ENCODE measurements at places on chromosomes 12 and 14.

GRCh38 chr12:14883686-14884085 lies 2.0 kb downstream of the MGP start:
- no peaks in the 10 kb centered on the region for H3K27me3 ChIP-seq
- H3K4me1 ChIP-seq, result peaks cover 7% of the 10 kb centered on the region
- no peak for DNase-seq
- H3K27ac ChIP-seq, result peak overlapping the region; percentile 88
- peak overlapping the region; percentile 50 for H3K4me3 ChIP-seq
- H3K36me3 ChIP-seq, result no peaks in the 10 kb centered on the region

GRCh38 chr14:87457720-87458119 lies 535.3 kb downstream of the GALC start:
- no peaks in the 10 kb centered on the region for H3K36me3 ChIP-seq
- no peak for DNase-seq
- H3K27me3 ChIP-seq, result no peaks in the 10 kb centered on the region
- H3K4me3 ChIP-seq, result no peak overlapping the region

DNA sequence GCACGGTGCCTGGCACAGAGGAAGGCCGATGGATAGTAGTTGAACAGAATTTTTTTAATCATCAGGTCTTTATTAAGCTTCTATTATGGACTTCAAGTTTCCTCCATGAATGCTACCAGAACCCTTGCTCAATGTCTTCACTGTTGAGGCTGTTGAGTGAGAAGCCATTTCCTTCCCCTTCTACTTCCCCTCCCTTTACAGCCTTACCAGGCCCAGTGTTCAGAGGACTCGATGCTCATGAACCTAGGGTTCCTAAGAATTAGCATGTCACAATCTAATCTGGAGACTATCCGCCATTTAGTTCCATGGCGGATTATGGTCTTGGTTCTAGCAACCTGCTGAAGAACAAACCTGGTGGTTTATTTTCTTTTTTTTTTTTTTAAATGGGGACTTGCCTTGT lies 17.7 kb downstream of the ETV6 start:
- DNase-seq, result no peak
- H3K36me3 ChIP-seq, result no peaks in the 10 kb centered on the region
- no peaks in the 10 kb centered on the region for H3K27me3 ChIP-seq
- H3K27ac ChIP-seq, result peak overlapping the region; percentile 84
- peaks cover 16% of the 10 kb centered on the region for H3K4me1 ChIP-seq

- H3K27ac ChIP-seq, result no peak overlapping the region
- no peaks in the 10 kb centered on the region for H3K4me1 ChIP-seq
- no peaks in the 10 kb centered on the region for H3K27me3 ChIP-seq
- DNase-seq, result no peak
- no peaks in the 10 kb centered on the region for H3K36me3 ChIP-seq
- H3K4me3 ChIP-seq, result no peak overlapping the region
Measured at GRCh38 chr14:47442211-47442610, 233.2 kb downstream of the MDGA2 start.

DNA sequence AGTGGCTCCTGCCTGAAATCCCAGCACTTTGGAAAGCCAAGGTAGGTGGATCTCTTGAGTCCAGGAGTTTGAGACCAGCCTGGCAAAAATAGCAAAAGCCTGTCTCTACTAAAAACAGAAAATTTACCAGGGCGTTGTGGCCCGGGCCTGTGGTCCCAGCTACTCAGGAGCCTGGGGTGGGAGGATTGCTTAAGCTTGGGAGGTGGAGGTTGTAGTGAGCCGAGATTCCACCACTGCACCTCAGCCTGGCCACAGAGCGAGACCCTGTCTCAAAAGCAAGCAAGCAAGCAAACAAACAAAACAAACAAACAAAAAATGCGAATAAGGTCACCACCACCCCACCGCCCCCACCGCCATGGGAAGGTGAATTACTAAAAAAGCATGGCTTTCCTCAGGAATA lies 238.7 kb downstream of the ATXN7L3B start:
- H3K27me3 ChIP-seq, result no peaks in the 10 kb centered on the region
- no peak overlapping the region for H3K4me3 ChIP-seq
- no peaks in the 10 kb centered on the region for H3K36me3 ChIP-seq
- no peak overlapping the region for H3K27ac ChIP-seq

- no peak overlapping the region for H3K27ac ChIP-seq
- H3K36me3 ChIP-seq, result no peaks in the 10 kb centered on the region
- H3K4me3 ChIP-seq, result no peak overlapping the region
- DNase-seq, result no peak
- no peaks in the 10 kb centered on the region for H3K4me1 ChIP-seq
- no peaks in the 10 kb centered on the region for H3K27me3 ChIP-seq
Measured at GRCh38 chr12:23767834-23768233, 181.6 kb downstream of the SOX5 start.

DNA sequence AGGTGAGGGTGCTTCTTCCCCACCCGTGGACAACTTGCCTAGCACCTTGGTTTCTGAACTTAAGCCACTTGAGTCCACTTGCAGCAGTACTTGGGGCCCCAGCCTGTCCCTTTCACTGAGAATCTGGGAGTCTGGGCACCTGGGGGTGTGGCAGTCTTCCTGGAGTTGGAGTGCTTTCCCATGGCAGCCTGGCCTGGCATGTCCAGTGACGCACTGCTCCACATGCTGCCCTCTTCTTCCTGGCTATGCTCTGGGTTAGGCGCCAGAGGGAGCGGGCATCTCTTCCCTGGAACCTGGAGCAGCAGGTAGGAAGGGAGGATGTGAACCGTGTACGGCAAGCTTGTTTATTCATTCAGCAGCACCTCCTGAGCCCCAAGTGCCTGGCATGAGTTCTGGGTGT lies 76.4 kb downstream of the PAPOLA start:
- H3K4me1 ChIP-seq, result peaks cover 4% of the 10 kb centered on the region
- no peak for DNase-seq
- H3K27me3 ChIP-seq, result no peaks in the 10 kb centered on the region
- no peak overlapping the region for H3K4me3 ChIP-seq
- no peaks in the 10 kb centered on the region for H3K36me3 ChIP-seq

- no peak overlapping the region for H3K4me3 ChIP-seq
- no peaks in the 10 kb centered on the region for H3K27me3 ChIP-seq
- H3K36me3 ChIP-seq, result no peaks in the 10 kb centered on the region
- no peak for DNase-seq
- peak overlapping the region; percentile 81 for H3K27ac ChIP-seq
- H3K4me1 ChIP-seq, result no peaks in the 10 kb centered on the region
Measured at GRCh38 chr12:14278294-14278953, 87.1 kb upstream of the ATF7IP start.

DNA sequence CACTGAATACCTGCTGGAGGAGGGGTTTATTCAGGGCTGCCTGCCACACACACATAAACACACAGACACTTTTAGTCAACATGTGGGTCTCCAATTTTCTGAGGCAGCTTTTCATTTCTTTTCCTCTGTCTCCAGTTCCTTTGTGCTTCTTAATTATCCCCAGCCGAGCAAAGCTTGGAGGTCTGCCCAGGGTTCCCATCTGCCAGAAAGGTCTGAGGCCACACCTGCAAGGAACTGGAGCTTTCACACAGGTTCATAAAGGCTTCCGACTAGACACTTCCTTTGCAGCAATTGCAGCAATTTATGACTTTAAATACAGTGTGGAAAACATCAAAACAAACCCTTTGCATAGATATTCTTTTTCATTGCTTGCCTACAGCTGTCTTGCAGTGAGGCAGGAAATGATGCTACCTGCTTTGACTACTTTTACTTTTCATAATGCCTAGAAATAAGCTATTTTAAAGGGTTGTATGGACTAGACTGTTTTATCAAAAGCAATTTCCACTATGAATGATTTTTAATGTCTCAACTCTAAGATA lies 1318.9 kb downstream of the AACS start:
- no peaks in the 10 kb centered on the region for H3K4me1 ChIP-seq
- H3K4me3 ChIP-seq, result no peak overlapping the region
- no peaks in the 10 kb centered on the region for H3K36me3 ChIP-seq

- no peaks in the 10 kb centered on the region for H3K27me3 ChIP-seq
- no peak overlapping the region for H3K4me3 ChIP-seq
- H3K4me1 ChIP-seq, result no peaks in the 10 kb centered on the region
- H3K36me3 ChIP-seq, result no peaks in the 10 kb centered on the region
- DNase-seq, result no peak
- H3K27ac ChIP-seq, result no peak overlapping the region
Measured at GRCh38 chr14:57970175-57970574, 104.3 kb upstream of the SLC35F4 start.

DNA sequence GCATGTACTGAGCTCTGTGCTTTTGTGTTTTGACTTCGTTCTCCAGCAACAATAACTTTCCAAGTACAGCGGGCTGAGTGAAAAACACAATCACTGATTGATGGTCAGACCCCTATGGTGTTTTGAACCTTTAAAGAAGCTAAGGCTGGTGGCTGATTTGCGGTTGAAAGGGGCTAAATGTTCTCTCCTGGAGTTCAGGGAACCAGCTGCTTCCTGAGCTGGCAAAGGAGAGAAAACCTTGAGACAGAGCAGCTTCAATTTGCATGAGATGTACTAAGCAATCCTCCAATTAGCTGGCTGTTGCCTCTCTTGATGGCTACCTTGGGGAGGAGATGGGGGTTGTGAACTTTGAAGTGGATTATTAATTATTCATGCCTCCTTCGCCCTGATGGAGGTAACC lies 546.7 kb upstream of the SEL1L start:
- no peak overlapping the region for H3K27ac ChIP-seq
- no peak for DNase-seq

GRCh38 chr12:132698341-132698740 lies 11.0 kb downstream of the PXMP2 start:
- no peak overlapping the region for H3K4me3 ChIP-seq
- no peak overlapping the region for H3K27ac ChIP-seq
- H3K36me3 ChIP-seq, result no peaks in the 10 kb centered on the region
- H3K27me3 ChIP-seq, result no peaks in the 10 kb centered on the region

DNA sequence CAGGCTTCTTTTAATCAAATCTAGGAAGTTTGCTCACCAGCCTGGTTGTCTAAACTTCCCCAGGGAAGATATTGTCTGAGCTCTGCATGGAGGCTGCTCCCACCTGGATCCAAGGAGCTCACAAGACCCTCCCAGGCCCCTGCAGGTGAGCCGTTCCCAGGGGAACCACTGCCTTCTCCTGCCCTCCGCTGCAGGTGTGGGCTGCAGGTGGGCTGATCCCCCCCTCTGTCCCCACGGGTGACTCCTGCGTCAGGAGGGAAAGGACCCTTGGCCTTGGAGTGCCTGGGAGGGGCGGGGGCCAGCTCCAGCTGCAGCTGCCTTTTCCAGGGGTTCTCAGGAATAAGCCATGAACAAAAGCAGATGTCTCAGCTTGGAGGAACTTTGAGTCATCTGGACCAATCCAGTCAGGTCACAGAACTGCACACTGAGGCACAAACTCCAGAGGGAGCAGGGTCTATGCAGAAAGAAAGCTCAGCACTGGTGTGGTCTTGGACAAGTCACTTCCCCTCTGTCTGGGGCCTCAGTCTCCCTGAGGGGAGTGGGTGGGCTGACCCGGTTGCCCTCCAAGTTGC lies 246.6 kb upstream of the RTL1 start:
- no peak overlapping the region for H3K27ac ChIP-seq
- H3K27me3 ChIP-seq, result no peaks in the 10 kb centered on the region
- no peaks in the 10 kb centered on the region for H3K36me3 ChIP-seq
- no peak overlapping the region for H3K4me3 ChIP-seq

- no peaks in the 10 kb centered on the region for H3K4me1 ChIP-seq
- H3K27me3 ChIP-seq, result no peaks in the 10 kb centered on the region
- no peak for DNase-seq
- H3K4me3 ChIP-seq, result no peak overlapping the region
- no peak overlapping the region for H3K27ac ChIP-seq
- H3K36me3 ChIP-seq, result no peaks in the 10 kb centered on the region
Measured at GRCh38 chr12:112713471-112713870, 78.1 kb upstream of the RPH3A start.

DNA sequence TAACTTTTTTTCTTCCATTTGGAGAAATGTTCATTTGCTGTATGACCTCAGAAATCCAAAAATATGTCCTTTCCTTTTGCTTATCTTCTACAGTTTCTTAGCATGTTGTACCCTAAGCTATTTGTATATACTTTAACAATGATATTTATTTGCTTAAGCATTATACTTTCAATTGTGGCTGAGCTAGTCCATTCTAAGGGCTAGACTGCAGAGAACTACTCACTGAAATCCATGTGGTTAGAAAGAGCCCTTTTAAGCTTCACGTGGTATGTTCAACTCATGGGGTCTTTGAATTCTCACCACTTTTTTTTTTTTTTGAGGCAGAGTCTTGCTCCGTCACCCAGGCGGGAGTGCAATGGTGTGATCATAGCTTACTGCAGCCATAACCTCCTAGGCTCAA lies 122.5 kb downstream of the HMGA2 start:
- H3K4me3 ChIP-seq, result no peak overlapping the region
- H3K36me3 ChIP-seq, result no peaks in the 10 kb centered on the region
- no peaks in the 10 kb centered on the region for H3K27me3 ChIP-seq
- no peak for DNase-seq
- H3K4me1 ChIP-seq, result no peaks in the 10 kb centered on the region

- no peaks in the 10 kb centered on the region for H3K27me3 ChIP-seq
- DNase-seq, result no peak
- no peaks in the 10 kb centered on the region for H3K36me3 ChIP-seq
Measured at GRCh38 chr12:15608941-15609340, 180.2 kb downstream of the EPS8 start.

DNA sequence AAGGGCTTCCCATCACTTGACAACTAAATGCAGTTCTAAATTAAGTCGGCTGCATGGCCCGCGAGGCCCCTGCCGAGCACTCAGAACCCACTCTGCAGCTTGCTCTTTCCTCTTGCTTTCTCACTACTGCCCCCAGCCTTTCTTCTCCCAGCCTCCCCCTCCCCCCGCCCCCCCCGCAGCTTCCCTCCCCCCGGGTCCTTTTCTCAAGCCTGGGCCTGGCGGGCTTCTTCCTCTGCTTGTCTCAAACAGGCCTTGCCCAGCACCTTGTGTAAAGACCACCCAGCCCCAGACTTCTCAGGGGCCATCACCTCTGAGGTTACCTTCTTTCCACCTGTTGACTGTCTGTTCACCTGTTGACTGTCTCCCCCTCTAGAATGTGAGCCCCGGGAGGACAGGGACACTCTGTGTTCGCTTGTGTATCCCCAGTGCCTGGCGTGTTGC lies 1.1 kb downstream of the CYP46A1 start:
- no peaks in the 10 kb centered on the region for H3K4me1 ChIP-seq
- no peak overlapping the region for H3K4me3 ChIP-seq
- no peak overlapping the region for H3K27ac ChIP-seq
- no peaks in the 10 kb centered on the region for H3K36me3 ChIP-seq

- H3K27ac ChIP-seq, result no peak overlapping the region
- no peak for DNase-seq
- no peak overlapping the region for H3K4me3 ChIP-seq
- peaks cover 18% of the 10 kb centered on the region for H3K36me3 ChIP-seq
- no peaks in the 10 kb centered on the region for H3K27me3 ChIP-seq
Measured at GRCh38 chr12:113310489-113310888, 24.4 kb downstream of the SLC8B1 start.

GRCh38 chr14:61080591-61081010 lies 99.6 kb downstream of the SLC38A6 start:
- H3K27ac ChIP-seq, result no peak overlapping the region
- no peaks in the 10 kb centered on the region for H3K27me3 ChIP-seq
- no peak for DNase-seq

GRCh38 chr12:51590347-51591015 lies 552 bp upstream of the SCN8A start:
- H3K4me3 ChIP-seq, result peak overlapping the region; percentile 0
- no peaks in the 10 kb centered on the region for H3K4me1 ChIP-seq
- H3K36me3 ChIP-seq, result no peaks in the 10 kb centered on the region

- peak; percentile 20 for DNase-seq
- no peak overlapping the region for H3K27ac ChIP-seq
- no peak overlapping the region for H3K4me3 ChIP-seq
- H3K4me1 ChIP-seq, result no peaks in the 10 kb centered on the region
- H3K27me3 ChIP-seq, result no peaks in the 10 kb centered on the region
Measured at GRCh38 chr12:105562199-105562971, 231.9 kb downstream of the C12orf75 start.

Data from breast epithelium (tissue), 4 donors.